Mammary epithelial cell (primary cell): ENCODE measurements at places on chromosomes 5 and 9. TPM values are rescaled to one million over a fixed set of nuclear protein-coding genes. Genes with fewer than 3 reads are reported as not detected.

GRCh38 chr9:83384214-83384613 lies 154.0 kb downstream of the FRMD3 start:
- DNase-seq, result no peak

DNA sequence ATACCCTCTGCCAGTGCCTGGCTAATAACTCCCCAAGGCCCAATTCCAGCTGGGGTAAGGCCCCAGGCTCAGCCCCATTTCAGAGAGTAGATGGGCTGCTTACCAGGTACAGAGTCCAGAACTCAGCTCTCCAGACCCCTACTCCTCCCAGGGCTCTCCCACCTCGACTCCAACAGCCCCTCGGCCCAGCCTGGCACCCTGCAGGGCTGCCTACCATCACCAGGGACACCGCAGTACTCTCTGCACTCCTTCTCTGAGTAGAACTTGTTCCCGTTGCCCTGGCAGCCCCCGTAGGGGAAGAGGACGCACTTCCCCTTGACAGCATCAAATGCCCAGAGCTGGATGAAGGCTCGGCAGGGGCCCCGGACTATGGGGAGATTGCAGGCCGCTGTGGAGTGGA lies 17.4 kb downstream of the AMBP start:
- no peak for DNase-seq

DNA sequence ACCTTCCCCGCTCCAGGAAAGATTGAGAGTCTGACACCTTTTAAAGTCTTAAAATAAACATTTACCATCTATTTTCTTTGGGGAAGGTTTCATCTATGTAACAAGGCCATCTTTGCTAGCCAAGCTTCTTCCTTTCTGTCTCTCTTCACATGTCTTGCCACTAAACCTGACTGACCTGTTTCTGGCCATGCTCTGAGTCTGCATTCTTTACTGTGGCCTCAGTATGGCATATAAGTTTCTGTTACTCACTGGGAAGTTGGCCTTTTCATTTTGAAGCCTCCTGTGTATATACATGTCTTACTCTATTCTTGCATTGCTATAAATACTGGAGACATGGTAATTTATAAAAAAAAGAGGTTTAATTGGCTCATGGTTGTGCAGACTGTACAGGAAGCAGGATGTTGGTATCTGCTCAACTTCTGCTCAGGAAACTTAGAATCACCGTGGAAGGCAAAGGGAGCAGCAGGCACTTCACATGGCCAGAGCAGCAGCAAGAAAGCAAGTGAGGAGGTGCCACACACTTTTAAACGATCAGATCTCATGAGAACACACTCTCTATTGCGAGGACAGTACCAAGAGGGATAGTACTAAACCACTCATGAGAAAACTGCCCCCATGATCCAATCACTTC lies 48.1 kb downstream of the KCNV2 start:
- DNase-seq, result peak; percentile 47

DNA sequence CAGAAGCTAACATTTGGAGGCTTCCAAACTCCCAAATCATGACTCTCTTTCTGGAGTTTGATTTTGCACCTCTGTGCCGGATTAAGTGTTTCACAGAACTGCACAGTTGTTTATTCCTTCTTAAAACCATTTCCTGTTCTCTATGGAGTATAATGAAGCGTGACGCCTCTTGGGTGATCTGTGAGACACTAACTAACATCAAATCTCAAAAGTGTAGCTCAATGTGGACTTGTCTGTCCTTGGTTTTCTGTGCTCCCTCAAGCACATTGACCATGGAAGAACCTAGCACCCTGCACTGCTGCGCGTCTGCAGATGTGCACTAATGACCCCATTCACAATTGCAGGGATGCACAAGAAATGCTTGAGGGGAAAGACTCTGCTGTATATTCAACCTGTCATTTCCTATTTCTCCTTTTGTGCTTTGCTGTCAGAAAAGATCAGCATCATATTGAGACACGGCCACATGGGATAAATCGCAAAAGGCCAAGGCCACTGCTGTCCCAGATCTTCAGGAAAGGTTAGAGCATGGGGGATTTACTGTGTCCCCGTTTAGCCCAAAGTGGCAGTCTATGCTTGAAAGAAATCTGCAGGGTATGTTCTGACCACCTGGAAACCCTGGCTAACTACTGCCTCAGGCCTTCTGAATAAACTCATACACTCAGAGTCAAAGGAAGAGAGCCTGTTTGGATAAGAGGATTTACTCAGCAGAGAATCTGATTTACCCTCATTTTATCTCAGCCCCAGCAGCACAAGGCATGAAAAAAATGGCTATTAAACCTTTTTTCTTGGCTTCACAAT lies 109.6 kb downstream of the BAAT start:
- DNase-seq, result no peak

- no peak for DNase-seq
Measured at GRCh38 chr5:94698197-94698596, 79.7 kb downstream of the SLF1 start.

DNA sequence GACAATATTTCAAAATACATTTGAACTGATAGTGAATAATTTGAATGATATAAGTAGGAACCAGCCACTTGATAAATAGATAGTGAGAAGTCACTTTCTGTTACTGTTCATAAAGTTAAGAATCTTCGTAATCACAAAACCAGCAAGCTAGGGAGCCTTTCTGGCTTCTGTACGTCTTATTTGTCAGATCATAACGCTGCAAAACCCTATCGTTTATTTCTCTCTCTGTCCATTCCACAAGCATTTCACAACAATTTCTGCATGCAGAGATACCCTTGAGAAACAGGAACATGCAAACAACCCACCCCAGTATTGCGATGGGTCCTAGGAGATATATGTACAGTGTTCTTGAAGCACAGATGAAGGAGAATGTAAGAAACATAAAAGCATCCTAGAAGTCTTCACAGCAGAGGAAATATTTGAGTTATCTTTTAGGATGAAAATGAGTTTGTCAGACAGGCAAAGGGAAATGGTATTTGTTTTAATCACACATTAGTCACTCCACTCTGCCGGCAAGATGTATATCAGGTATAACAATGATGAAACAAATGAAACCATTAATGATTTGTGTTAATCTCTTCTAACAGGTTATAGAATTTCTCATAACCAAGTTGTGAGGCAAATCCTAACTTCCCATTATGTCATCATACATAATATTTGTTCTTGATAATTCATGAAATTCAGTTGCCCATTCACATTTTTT lies 668.7 kb upstream of the FTMT start:
- DNase-seq, result peak; percentile 34

- no peak for DNase-seq
Measured at GRCh38 chr5:9339206-9339818, 206.6 kb downstream of the SEMA5A start.

- no peak for DNase-seq
Measured at GRCh38 chr9:37997636-37998374, 71.2 kb downstream of the SHB start.

DNA sequence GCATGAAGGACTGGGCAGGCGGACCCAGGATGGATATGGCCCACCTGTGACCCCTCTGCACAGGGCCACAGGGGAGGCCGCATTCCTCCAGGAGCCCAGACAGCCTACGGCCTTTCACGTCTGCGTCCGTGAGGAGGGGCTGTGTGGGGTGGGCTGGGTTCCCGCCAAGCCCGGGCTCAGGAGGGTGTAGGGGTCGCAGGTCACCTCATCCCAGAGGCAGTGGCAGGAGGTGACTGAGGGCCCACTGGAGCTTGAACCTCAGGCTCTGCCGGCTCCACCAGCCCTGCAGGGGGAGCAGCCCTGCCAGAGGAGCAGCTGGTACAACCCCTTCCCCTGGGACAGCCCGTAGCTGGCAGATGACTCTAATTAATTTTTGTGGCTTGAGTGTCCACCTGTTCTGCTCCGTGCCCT lies 40.7 kb upstream of the CACNA1B start:
- DNase-seq, result no peak

GRCh38 chr9:111873901-111874300 lies 22.7 kb upstream of the UGCG start:
- DNase-seq, result no peak

- no peak for DNase-seq
Measured at GRCh38 chr5:68173007-68173406, 42.5 kb upstream of the PIK3R1 start.

DNA sequence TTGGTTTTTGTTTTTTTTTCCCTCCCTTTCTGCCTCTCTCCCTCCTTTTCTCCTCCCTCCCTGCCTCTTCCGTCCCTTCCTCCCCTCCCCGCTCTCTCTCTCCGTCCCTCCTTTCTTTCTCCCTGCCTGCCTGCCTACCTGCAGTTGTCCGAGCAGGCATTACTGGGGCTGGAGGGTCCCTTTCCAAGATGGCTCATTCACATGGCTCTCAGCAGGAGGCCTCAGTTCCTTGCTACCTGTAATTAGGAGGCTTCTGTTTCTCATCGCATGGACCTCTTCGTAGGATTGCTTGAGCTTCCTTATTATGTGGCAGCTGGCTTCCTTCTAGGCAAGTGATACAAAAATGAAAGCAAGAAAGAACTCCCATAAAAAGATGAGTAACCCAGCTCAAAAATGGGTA lies 8.0 kb downstream of the RGS3 start:
- no peak for DNase-seq

- peak; percentile 42 for DNase-seq
Measured at GRCh38 chr9:131500377-131500776, 2.3 kb upstream of the POMT1 start.

GRCh38 chr5:132489051-132489770 lies 1.4 kb downstream of the IRF1 start:
- no peak for DNase-seq

- DNase-seq, result no peak
Measured at GRCh38 chr5:96636594-96636993, 25.6 kb upstream of the CAST start.

DNA sequence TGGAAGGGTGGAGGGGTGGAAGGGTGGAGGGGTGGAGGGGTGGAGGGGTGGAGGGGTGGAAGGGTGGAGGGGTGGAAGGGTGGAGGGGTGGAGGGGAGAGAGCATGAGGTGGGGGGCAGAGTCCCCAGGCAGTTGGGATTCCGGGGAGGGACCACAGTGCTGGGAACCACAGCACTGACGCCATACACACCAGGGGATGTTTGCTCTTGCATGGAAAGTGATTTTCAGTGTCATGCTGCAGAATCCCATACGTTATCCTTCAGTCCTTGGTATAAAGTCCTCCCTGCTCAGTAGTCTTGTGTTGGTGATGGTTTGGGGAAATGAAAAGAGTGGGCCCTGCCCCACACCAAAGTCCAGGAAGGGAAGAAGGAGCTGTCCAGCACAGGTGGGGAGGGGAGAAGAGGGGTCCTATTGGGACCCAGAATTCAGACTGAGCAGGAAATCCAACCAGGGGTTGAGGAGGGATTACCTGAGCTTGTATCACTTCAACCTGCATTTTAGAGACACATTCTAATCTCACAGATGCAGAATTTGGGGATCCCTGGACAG lies 5.5 kb upstream of the FIBCD1 start:
- DNase-seq, result no peak

DNA sequence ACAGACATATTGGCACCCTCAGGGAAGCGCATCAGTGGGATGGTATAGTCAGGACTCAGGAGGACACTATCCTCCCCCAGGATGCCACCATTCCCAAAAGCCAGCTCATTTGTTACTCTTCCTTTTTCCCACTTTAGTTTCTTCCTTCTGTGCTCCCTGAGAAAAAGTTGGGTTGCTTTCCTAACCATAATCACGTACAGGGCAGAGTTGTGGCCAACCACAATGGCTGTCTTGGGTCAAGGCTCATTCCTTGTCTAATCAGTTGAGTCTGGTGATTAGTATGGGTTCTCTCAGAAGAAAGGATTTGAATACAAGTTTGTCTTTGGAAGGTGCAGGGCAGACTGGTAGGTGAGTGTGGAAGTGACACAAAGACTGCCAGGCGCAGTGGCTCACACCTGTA lies 26.6 kb upstream of the ATP6V1G1 start:
- DNase-seq, result no peak

- DNase-seq, result no peak
Measured at GRCh38 chr9:136451221-136451877, 11.7 kb upstream of the INPP5E start.

DNA sequence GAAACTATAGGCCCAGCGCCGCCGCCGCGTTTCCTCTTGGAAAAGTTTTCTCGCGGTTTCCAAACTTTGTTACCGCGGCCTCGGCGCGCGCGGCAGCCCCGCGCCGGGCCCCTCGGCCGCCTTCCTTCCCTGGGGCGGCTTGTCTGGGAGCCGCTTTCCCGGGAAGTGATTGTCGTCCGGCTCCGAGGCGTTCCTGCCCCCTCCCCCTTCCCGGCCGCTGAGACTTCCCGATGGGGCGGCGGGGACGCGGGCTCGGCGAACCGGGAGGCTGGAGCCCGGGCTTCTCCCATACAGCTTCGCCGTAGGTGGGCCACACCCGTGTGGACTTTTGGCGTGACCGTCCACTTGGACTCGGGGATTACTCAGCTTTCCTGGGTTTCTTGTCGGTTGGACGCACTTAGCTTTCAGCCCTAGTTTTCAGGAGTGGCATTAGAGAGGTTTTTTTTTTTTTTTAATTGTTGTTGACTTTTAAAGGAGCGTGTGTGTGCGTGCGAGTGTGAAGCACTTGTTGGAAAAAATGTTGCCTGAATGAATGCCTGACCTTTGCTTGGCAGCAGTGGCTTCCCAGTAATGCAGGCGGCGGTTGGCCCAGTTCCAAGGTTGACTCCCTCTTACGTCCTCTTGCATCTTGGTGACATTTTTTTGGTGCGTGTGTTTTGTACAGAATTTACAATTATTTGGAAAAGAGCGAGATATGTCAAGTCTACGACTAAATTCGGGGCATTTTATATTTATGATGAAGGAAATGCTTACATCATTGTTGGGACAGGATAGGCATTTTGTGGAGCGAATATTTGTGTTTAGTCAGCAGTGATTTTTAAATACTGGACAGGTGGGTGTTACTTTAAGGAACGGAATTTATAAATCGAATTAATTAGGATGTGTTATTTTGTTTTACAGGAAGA lies 821 bp downstream of the CTNNA1 start:
- peak; percentile 73 for DNase-seq

DNA sequence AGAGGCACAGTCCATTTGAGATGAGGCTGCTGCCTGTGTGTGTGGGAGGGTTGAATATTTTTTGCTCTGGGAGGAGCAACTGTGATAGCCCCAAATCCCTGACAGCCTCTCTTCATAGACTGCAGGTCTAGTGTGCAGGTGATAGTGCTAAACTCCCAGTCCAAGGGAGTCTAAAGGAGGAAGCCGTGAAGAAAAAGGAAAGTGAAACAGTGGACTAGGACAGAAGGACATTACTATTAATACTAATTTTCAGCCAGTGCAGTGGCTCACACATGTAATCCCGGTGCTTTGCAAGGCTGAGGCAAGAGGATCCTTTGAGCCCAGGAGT lies 295.0 kb downstream of the PDE4D start:
- DNase-seq, result peak; percentile 37

Gene LEAP2
- 0.80 and 1.1 TPM in 2 replicates for total RNA-seq

Gene BTNL3
- not detected in 2 replicates for total RNA-seq

Gene AK1
- 57.9 and 69.3 TPM in 2 replicates for total RNA-seq

Gene CDKN2AIPNL
- 28.7 TPM for total RNA-seq

Gene FCN2
- not detected for total RNA-seq

Gene CCNJL
- 13.7 and 16.4 TPM in 2 replicates for total RNA-seq

Gene STK32A
- 2.7 TPM for total RNA-seq

Gene MCCC2
- 23.3 TPM for total RNA-seq

Gene LCN12
- not detected for total RNA-seq

Gene ITGA2
- 191 TPM for total RNA-seq

Gene SSNA1
- 36.2 TPM for total RNA-seq

Gene LCN9
- not detected for total RNA-seq
